ENCODE measurements at places on chromosomes 3 and 15.

- no peak for DNase-seq
These were observed 10.0 kb upstream of the ELP6 start for GRCh38 chr3:47523310-47524073.

DNA sequence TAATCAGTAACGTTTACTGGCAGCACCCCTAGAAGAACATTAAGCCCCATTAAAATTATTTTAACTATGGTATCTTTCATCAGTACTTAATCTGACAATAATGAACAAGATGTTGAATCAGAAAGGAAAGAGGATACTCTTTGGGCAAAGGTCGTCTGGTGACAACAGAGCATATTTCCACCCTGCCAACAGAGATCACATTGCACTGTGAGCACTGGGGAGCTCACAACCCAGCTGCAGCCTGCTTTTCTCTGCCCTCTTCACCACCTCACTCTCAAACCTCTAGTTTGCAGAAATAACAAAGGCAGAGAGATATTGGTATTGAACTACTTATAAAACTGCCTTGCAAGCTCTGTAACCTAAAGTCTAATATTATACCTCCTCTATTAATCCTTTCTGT, 130.0 kb downstream of the FBN1 start:
- no peak for DNase-seq

DNA sequence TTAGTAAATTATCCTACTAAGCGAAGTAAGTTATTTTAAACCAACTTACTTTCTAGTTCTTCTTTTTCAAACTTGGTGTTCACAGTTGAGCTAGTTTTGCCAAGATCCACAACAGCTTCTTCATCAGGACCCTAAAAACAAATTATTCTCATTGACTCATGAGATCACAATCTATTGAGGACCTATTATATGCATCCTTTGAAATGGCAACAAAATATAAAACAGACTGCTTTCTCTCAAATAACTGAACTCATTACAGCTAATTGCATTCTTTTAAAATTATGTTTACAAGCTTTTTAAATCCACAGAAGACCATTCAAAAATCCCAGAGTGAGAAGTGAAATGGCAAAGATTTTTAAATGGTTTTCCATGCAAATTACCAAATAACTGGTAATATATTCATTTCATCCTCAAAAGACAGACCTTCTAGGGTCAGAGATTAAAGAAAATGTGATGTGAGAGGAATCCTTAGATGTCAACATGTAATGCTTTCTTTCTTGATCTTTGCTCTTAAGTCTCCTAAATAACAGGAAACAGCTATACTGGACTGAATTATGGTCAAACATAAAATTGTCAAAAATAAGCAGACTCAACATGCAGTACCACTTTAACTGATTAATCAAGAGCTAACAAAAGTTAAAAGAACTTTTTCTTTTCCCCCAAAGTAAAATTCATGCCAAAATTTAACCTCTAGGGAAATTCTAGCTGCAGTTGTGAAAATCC, 31.7 kb downstream of the SLC4A7 start:
- DNase-seq, result no peak

GRCh38 chr3:44993471-44994205, 17.6 kb downstream of the EXOSC7 start:
- DNase-seq, result no peak

DNA sequence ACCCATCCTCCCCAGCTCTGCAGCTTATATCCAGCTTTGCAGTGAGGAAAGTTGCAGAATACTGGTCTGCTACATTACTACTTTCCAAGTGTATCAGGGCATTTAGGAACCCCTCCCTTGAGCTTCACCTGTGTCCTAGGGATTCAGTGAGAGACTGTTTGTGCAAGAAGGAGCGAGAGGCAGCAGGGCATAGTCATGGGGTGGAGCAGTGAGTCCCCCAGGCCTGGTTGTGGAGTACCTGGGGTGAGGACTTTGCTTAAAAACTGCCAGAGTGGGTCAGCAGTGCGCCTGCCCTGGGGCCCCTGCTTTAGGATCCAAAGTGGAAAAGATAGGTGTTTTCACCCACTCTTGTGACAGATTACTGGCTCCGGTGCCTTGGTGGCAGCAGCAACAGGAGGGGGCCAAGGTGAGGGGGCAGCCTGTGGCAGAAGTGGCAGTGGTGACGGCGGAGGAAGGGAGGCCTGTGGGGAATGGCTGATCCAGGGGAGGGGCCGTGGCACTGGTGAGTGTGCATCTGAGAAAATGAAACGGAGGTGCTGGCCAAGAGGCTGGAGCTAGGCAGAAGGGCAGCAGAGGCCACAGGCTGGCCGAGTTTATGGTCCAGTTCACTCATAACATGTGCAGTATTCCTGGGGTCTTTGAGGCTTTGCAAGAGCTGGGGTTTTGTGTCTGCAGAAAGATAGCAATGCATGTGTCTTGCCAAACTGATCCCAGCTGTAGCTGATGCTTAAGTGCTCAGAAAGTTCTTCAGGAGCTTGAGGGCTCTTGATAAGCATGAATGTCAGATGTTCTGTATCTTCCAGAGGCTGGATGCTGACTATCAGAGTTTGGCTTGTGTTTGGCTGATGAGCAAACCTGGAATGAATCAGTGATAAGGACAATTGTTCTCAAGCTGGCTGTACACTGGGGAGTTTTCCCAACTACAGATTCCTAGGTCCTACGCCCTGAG, 43.4 kb downstream of the GOLGA6A start:
- DNase-seq, result no peak

GRCh38 chr3:177528306-177529070, 331.2 kb upstream of the TBL1XR1 start:
- DNase-seq, result no peak

DNA sequence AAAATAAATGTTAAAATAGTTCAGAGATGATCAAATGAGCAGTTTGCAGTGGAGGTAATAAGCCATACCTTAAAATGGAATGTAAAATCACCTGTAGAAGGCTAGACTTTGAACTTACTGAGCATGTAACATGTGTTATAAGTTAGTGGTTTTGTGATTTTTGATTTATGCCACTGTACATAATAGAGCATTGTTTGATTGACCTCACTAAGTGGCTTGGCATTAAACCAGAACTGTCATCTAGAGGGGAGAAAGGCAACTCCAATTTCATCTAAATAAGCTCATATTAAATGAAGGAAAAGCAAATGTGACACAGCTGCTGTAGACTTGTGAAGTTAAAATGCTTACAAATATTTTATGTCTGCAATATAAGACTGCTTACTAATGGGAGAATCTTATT, 387.9 kb downstream of the ZIC1 start:
- no peak for DNase-seq

GRCh38 chr3:189593581-189593980, 37.6 kb upstream of the TP63 start:
- DNase-seq, result no peak

DNA sequence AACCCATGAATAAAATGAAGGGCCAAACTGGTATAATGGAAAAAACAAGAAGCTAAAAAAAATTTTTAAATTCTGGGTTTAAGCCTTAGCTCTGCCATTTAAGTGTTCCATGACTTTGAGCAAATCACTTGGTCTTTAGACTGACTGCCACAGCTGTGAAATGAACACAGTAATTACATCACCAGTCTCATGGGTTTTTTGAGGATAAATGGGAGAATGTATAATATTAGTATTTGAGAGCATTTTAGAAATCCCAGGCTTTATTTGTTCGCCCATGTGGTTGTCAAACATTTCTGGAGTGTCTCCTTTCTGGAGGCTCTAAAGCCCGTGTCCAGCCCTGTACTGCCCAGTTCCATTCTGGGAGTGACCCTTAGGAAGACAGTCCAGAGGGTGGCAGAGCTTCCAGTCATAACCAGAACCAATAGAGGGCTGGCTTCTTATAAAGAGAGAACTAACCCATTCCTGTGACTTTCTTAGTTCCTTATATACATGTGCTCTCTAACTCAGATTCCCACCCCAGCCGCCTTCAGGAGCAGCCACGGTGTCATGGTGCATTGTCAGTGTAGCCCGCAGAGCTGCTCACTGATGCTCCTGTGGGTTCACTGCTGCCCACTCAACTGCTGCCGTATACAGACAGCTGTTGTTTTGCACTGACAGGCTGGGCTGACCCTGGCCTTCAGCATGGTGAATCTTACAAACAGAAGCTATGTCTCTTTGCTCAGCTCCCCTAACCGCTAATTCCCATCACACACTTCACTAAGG, 44.7 kb downstream of the BOC start:
- no peak for DNase-seq

- no peak for DNase-seq
These were observed 148.9 kb downstream of the DNAJB8 start for GRCh38 chr3:128317698-128318231.

- DNase-seq, result no peak
These were observed 20.2 kb downstream of the ARNT2 start for GRCh38 chr15:80424381-80424780.

DNA sequence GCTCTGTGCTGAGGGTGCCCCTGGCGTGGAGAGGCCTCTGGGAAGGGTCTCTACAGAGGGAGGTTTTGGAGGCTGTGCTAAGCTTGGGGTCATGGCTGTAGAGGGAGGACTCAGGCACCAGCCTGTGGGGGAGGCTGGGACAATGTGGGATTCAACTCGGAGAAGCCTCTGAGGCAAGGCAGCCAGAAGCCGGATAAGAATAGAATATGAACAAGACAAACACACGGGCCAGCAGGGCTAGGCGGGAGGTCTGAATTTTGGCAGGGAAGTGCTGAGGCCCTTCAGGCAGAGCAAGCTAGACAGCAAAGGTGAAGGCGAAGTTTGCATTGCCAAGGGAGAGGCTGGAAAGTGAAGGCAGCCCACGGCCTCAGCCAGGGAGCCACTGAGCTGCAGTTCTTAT, 612.1 kb upstream of the NR2F2 start:
- no peak for DNase-seq

DNA sequence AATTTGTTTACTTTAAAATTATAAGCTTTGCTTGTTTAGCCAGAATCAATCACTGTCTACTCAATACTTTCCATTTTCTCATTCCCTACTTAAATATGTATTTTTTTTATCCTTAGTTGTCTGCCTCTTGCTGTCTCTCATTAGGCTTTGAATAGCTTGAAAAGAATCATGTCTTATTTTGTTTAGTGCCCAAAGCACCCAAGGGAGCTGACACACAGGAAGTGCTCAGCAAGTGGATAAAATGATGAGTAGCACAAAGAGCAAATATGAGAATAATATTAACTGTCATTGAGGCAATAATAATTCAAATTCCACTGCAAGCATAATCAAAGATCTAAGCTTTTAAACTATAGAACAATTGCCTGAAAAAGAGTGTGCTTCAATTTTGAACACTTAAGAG, 19.0 kb upstream of the IL1RAP start:
- no peak for DNase-seq

DNA sequence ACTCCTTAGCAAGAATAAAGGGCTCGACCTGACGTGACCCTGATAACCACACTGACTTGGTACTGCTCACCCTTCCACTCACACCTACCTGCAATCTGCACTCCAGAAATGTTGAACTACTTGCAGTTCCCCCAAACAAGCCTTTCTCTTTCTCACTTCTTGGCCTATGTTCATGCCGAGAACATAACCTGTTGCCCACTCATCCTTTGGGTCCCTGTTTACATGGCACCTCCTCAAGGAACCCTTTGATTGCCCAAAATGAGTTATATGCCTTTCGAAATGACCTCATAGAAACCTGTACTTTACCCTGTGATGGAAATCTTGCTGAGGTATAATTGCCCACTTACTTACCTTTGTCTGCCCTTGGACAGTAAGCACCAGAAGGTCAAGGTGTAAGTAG, 96.2 kb downstream of the TMCO5A start:
- DNase-seq, result no peak

DNA sequence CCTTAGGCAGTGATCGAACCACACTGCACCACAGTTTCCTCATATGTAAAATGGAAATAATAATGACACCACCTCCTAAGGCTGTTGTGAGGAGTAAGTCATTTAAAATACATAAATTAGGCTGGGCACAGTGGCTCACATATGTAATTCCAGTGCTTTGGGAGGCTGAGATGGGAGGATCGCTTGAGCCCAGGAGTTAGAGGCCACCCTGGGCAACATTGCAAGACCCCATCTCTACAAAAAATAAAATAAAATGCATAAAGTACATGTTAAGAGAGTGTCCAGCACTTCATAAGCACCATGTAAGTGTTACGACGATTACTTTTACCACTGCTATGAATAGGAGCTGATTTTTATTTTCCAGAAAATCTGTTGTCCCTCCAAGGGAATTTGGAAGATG, 440.0 kb downstream of the FOXP1 start:
- no peak for DNase-seq

GRCh38 chr15:80450811-80451321, 46.7 kb downstream of the ARNT2 start:
- no peak for DNase-seq

- no peak for DNase-seq
These were observed 127.2 kb upstream of the IL12A start for GRCh38 chr3:159861369-159861987.

DNA sequence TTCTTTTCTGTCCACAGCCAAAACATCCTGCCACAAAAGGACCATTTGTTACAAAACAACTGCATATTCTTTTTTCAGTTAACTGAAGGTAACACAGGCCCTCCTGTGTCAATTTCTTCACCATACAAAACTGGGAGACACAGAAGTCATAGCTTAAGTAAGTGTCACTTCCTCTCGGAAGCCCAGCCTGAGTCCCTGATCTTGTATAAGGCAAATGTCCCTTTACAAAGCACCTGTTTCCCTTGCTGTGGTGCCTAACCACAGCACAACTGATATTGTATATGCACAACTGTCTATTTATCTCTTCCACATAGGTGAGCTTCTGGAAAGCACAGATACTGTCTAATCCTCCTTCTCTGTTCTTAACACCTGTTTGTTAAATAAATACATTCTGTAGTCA, 293.7 kb downstream of the FHIT start:
- no peak for DNase-seq

DNA sequence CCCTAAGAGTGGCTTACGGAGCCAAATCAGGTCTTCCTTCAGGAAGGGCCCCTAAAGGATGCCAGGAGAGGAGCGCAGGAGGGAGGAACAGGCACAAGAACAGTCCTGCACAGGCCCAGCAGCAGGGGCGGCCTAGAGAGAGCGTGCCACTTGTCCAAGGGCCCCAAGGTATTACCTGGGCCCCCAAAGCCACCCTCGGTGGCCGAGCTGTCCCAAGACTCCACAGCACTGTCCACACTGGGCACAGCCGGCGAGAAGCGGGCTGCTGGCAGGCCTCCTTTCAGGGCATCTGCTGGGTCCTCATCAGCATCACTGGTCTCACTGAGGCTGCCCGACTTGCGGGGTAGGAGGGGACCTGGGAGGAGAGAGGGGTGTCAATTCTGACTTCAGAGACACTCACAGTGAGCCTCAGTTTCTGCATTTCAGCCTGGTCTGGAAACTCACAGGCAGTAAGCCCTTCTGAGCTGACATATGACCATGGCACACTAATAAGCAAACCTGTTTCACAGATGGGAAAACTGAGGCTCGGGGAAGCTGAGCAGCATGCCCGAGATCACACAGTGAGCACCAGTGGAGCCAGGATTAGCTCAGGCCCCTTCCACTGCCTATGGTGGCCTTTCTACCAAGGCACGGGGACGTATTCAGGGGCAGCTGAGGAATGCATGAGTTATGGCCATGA, 33.4 kb downstream of the GRIP2 start:
- no peak for DNase-seq

DNA sequence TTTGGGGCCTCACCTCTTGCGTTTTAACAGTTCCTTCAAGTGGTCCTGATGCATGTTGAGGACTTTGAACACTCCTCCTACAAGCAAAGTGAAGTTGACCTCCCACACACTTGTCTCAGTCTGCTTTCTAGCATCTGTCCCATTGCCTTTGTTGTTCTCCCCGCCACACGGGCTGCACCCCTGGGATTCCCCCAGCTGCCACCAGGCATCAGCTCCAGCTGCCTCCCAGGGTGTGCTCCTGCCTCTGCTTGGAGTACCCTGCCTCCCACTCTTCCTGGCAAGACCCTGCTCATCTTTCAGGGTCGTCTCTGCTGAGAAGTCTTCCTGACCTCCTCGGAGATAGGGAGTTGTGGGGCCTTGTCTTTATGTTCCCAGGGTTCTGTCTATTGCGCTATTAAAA, 52.2 kb downstream of the IGF1R start:
- no peak for DNase-seq
